ENCODE measurements at places on chromosomes 11 and 22.

DNA sequence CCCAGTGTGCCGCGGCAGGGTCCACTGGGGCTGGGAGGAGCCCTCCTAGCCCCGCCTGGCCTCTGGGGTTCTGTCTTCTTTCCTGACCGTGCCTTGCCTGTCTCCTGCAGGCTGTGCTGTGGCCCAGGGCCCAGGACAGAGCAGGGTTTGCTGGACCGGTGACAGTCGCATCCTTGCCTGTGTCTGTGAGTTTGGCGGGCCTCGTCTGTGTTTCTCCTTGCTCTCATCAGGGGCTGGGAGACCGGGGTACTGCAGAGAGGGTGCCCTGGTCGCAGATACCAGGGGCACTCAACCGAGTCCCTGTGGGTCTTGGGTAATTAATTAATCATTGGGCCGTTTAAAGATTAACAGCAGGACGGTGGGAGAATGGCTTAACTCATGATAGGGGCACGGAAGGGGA, 29.9 kb downstream of the RPL3 start:
- H3K36me3 ChIP-seq: peaks cover 45% of the 10 kb centered on the region
- H3K4me3 ChIP-seq: peak overlapping the region; percentile 52
- no peaks in the 10 kb centered on the region for H3K27me3 ChIP-seq
- peak; percentile 44 for DNase-seq
- peaks cover 67% of the 10 kb centered on the region for H3K4me1 ChIP-seq

DNA sequence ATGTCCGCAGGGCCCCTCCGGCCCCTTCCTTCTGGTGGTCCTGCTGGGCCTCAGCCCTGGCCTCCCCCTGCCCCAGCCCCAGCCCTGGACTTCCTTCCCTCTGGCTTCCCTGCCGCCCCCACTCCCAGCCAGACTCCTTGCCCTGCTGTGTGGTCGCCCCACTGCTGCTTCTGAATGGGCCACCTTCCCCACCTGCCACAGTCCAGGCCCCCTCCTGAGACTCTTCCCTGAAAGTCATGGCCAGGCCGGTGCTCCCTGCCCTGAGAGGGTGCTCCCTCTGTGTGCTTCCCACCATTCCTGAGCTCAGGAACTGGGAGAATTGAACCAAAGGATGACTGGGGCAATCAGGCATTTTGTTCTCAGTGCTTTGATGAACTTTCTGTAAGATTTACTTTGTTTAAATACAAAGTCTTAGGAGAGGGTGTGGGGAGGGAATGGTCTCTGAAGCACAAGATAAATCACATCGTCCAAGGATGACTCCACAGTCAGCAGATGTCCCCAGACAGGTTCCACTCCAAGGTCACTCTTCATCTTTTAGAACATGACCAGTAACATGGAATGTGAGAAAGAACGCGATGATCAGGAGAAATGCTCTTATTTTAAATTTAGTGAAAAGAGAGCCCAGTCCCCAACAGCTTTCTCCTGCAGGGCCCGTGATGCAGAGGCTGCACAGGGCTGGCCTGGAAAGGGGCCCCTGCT, 774 bp downstream of the APOBEC3D start:
- peaks cover 3% of the 10 kb centered on the region for H3K36me3 ChIP-seq
- no peaks in the 10 kb centered on the region for H3K27me3 ChIP-seq

DNA sequence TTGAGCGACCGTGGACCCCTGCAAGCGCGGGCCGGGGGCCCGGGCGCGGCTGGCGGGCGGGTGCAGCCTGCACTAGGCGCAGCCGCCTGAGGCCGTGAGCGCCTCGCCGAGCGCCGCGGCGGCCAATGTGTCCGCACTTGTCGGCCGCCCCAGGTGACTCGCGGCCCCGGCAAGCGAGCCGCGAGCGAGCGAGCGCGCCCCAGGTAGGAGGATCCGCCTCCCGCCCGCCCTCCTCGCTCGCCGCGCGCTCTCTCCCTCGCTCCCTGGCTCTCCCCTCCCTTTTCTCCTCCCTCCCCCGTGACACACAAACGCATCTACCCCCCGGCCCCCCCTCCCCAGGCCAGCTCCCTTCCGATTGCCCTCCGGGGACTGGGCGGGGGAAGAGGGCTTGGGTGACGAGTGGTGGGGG, at the start of gene WNT7B:
WNT7B (minus strand) TSS at position 160 of the 409 bp plus-strand sequence. CDS start 408 bp downstream, outside the sequence.
- no peak within 1 kb of the TSS for H3K27ac ChIP-seq
- H3K4me1 ChIP-seq: peaks cover 22% of the 10 kb centered on the region
- peak; percentile 84 for DNase-seq
- no peak within 1 kb of the TSS for H3K4me3 ChIP-seq

DNA sequence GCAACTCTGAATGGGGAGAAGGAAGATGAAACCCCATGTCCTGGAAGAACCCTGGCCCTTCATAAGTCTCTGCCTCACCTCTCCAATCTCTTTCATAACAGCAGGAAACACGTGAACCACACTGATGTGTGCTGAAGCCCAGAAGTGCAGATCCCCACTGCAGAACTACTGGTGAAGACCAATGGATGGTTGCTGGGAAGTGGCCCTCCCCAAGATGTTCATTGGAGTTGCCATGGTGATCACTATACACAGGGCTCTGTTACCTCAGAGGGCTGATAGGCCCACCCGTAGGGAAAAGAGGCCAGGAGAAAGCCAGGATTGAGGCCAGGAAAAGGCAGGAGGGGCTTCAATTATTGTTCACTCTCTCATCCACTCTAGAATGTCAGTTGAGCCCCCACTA, 11.6 kb downstream of the TST start:
- DNase-seq: no peak
- H3K27ac ChIP-seq: no peak overlapping the region
- no peaks in the 10 kb centered on the region for H3K4me1 ChIP-seq
- H3K36me3 ChIP-seq: peaks cover 25% of the 10 kb centered on the region

- no peaks in the 10 kb centered on the region for H3K4me1 ChIP-seq
- no peak for DNase-seq
- no peak overlapping the region for H3K27ac ChIP-seq
- H3K36me3 ChIP-seq: no peaks in the 10 kb centered on the region
- H3K27me3 ChIP-seq: peaks cover 67% of the 10 kb centered on the region
These were observed 93.4 kb downstream of the WT1 start for GRCh38 chr11:32341620-32342613.

GRCh38 chr11:75264971-75265370, 24.4 kb downstream of the TPBGL start:
- H3K36me3 ChIP-seq: no peaks in the 10 kb centered on the region
- peaks cover 15% of the 10 kb centered on the region for H3K27me3 ChIP-seq
- H3K4me1 ChIP-seq: no peaks in the 10 kb centered on the region
- no peak for DNase-seq

DNA sequence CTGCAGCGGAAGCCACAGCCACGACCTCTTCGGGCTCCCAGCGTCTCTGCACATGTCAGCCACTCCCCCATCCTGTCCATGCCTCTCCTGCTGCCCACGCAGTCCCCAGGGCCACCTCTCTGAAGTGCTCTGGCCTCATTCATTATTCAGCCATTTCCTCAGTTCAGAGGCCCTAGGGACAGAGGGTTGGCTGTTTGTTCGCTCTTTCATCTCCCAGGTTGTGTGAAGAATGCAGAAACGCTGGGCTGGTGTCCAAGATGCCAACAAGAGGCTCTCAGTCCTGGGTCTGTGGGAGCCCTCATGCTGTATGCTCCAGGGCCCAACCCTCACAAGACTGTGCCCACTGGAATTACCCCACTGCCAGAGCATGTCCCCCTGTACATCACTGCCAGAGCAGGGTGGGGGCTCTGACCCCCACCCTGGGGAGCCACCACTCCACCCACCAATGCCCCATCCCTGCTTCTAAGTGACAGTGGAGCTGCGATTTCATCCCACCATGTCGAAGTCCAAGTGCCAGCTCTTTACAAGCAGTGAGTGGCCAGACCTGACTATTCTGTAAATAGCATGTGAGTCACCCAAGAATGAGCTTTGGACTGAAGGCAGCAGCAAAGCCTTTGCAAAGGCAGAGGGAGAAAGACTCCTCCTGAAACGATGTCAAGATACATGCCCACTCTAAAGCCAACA, 209.6 kb downstream of the BUD13 start:
- peak; percentile 18 for DNase-seq
- H3K4me1 ChIP-seq: peaks cover 12% of the 10 kb centered on the region
- H3K27me3 ChIP-seq: peaks cover 10% of the 10 kb centered on the region
- no peak overlapping the region for H3K27ac ChIP-seq
- H3K4me3 ChIP-seq: no peak overlapping the region

- no peak overlapping the region for H3K27ac ChIP-seq
- H3K4me1 ChIP-seq: peaks cover 14% of the 10 kb centered on the region
- H3K4me3 ChIP-seq: no peak overlapping the region
These were observed 3.6 kb upstream of the MB start for GRCh38 chr22:35620624-35621251.

DNA sequence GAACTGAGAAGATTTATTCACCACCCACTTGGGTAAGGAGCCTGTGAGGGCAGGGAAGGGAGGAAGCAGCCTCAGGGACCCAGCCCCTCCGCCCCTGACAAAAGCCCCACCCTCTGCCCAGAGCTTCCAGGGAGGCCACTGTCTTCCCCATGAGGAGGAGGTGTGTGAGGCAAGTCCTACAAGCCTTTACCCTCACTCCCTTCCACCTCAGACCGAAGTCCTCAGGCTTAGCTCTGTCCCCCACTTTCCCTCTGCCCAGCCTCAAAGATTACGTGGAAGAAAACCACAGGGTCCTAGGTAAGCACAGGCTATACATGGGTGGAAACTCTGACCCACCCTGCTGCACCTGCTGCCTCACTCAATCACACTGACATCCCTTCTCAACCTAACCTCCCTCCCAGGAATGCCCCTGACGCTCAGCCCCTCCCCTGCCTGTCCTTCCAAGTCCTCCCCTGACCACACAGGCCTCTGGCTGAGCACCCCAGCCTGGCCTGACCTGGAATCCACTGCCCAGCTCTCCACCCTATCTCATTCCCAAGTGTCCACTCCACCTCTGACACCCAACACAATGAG, 3.6 kb upstream of the ARAP1 start:
- no peak overlapping the region for H3K4me3 ChIP-seq
- peaks cover 46% of the 10 kb centered on the region for H3K36me3 ChIP-seq
- no peaks in the 10 kb centered on the region for H3K27me3 ChIP-seq
- no peak overlapping the region for H3K27ac ChIP-seq

GRCh38 chr22:38041760-38042487, 15.3 kb upstream of the PICK1 start:
- no peak for DNase-seq
- no peaks in the 10 kb centered on the region for H3K36me3 ChIP-seq
- H3K27me3 ChIP-seq: peaks cover 34% of the 10 kb centered on the region

DNA sequence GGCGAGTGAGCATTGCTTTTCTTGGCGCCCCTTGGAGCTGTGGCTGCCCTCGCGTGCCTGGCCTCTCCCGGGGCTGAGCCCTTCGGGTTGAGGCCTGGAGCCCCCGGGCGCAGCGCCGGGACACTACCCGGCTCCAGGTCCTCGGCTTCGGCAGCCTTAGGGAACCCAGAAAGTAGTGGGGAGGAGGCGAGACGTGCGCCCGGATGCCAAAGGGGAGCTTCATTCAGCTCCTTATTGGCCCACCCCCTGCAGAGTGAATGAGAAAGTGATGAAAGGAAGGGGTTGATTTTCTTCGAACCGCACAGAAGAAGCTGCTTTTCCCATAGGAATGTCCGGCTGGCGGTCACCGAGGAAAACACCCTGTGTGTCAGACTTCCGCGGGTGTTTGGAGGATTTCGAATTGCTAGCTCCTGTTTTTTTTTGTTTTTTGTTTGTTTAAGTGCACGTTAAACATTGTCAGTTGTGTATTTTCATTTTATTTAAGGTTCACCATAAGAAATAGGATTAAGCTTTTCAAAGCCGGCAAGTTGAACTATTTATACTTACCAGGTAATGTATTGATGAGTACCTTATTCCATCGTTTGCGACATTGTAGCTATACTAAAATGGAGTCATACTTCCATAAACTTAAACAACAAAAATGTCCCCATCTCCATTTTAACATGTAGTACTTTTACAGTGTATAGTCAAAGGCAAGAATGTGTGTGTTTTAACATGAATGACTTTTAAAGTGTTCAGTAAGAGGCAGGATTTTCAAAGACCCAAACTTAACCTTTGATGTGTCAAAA, 841 bp upstream of the EIF4G2 start:
- H3K36me3 ChIP-seq: peaks cover 52% of the 10 kb centered on the region
- peak overlapping the region; percentile 96 for H3K27ac ChIP-seq
- peak; percentile 46 for DNase-seq
- peaks cover 7% of the 10 kb centered on the region for H3K4me1 ChIP-seq
- peak overlapping the region; percentile 95 for H3K4me3 ChIP-seq
- no peaks in the 10 kb centered on the region for H3K27me3 ChIP-seq

DNA sequence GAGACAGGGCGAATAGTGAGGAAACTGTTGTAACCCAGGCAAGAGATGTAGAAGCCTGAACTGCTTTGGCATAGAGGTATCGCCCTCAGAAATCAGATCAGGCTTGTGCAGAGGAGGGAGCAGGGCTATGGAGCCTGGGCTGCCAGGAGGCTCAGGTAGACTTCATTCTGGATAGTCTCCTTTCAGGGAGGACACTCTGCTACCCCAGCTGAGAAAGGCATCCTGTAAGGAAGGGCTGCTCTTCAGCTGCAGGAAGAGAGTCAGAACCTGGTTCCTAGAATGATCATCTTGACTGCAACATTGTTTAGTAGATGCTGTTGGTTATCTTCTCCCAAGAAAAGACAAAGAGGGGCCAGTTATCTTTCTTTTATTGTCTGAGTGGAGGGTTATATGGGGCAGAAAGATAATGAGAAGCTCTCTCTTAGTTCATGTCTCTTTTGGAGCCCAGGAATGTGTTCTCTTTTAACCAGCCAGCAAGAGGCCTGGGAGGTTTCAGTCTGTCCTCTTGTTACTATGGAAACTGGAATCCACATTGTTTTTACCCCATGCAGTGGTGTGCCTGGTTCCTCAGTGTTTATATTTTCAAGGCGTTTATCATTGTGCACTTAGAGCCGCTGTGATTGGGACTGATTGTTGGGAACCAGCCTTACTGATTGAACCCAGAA, 95.7 kb downstream of the STIM1 start:
- H3K27ac ChIP-seq: peak overlapping the region; percentile 37
- H3K27me3 ChIP-seq: no peaks in the 10 kb centered on the region
- peaks cover 26% of the 10 kb centered on the region for H3K4me1 ChIP-seq
- peaks cover 4% of the 10 kb centered on the region for H3K36me3 ChIP-seq
- DNase-seq: no peak

GRCh38 chr11:21588754-21589153, 604.1 kb upstream of the ANO5 start:
- H3K4me3 ChIP-seq: no peak overlapping the region
- H3K27ac ChIP-seq: no peak overlapping the region
- DNase-seq: no peak
- H3K27me3 ChIP-seq: no peaks in the 10 kb centered on the region

DNA sequence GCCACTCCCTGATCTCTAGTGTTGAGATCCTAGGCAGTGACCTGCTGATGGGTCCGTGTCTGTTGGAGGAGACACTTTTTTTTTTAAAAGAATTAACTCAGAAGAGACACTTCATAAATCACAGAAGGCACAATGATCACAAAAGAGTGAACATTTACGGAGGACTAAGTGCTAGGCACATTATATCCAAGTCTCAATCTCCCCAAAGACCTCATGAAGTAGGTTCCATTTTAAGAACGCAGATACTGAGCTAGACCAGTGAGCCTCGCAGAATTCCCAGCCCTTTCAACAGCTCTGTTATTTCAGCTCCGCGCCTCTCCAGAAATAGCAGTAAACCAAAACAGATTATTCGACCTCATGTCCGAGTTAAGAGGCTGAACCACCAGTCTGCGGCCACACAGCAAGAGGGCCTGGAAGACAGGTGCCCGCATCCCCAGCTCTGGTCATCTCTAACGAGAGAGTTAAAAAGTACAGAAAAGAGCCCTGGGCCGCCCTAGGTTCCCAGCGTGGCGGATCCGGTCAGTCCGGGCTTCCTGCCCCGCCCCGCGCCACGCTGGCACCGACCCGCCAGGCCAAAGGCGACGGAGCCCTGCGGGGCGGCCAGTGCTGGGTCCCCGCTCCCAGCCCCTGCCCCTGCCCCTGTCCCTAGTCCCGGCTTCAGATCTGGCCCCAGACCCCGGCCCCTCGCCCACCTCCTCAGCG, 612 bp downstream of the XBP1 start:
- peak; percentile 72 for DNase-seq
- peaks cover 23% of the 10 kb centered on the region for H3K4me1 ChIP-seq
- peaks cover 84% of the 10 kb centered on the region for H3K36me3 ChIP-seq

GRCh38 chr22:36562261-36562835, 33.4 kb upstream of the EIF3D start:
- H3K36me3 ChIP-seq: peaks cover 6% of the 10 kb centered on the region
- H3K27ac ChIP-seq: peak overlapping the region; percentile 31
- H3K4me3 ChIP-seq: no peak overlapping the region
- H3K4me1 ChIP-seq: peaks cover 10% of the 10 kb centered on the region

Measured in Calu3 (cell line).